Stomach (tissue), 19 donors: ENCODE measurements at places on chromosomes 16 and 17. TPM values are rescaled to one million over a fixed set of nuclear protein-coding genes. Genes with fewer than 3 reads are reported as not detected.

DNA sequence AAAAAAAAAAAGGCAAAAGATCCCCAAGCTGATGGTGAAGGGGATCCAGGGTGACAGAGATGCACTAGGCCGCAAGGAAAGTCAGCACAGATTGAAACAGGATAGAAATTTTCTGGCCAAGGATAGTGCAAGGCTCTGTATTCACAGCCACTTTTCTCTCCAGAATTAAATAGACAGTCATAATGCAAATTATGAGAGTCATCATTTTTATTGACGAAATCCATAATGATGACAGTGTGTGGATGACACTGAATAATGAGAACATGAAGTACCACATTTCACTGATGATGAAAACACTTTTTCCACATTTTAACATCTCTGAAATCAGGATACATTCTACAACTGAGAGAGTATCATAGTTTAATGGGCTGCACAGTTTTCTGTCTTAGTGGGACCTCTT is 72.5 kb downstream of the CDYL2 start:
- DNase-seq = no peak

DNA sequence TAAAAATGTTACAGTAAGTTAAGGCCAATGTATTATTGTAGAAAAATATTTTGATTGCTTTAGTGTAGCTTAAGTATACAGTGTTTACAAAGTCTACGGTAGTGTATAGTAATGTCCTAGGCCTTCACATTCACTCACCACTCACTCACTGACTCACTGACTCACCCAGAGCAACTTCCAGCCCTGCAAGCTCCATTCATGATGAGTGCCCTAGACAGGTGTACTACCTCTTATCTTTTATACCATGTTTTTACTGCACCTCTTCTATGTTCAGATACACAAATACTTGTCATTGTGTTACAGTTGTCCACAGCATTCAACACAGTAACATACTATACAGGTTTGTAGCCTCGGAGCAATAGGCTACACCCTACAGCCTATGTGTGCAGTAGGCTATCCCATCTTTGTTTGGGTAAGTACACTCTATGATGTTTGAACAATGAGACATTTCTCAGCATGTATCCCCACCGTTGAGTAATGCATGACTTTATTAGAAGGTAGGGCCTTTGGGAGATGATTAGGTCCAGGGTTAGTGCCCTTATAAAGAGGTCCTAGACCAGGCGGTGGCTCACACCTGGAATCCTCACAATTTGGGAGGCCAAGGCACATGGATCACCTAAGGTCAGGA is 117.8 kb downstream of the SLC39A11 start:
- no peak for DNase-seq

GRCh38 chr17:1478418-1478817 is 14.1 kb downstream of the MYO1C start:
- DNase-seq = no peak

DNA sequence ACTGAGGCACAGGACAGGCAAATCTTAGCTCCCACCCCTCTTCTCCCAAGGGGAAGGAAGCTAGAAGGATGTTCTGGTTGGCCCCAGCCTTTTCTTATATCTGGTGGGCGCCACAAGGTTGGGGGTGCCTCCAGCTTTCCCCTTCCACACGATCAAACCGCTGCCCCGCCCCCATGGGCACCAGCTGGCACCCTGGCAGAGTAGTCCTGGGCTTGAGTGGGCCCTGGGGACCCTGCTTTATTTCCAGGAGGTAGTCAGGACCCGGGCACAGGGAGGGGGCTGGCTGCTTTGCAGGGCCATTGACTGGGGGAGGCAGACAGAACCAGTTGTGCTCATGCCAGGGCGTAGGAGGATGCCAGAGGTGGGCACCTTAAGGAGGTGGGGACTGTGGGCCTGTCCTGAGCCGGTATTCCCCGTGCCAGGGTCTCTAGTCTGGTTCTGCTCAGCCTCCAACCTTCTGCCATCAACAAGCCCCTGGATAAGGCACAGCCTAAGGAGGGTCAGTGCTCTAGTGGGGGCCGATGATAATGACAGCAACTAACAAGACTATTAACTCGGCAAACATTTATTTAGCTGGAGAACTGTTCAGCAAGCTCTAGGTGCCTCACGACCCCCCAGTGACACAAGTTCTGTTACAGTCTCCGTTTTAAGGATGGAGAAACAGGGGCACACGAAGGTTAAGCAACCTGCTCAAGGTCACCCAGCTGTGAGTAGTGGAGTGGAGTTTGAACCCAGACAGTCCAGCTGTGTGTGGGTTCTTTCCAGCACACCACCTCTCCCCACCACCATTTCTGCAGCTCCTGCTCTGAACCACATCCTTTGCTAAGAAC is 7.6 kb upstream of the PPP1R1B start:
- no peak for DNase-seq

GRCh38 chr16:21566891-21567414 is 32.4 kb upstream of the METTL9 start:
- no peak for DNase-seq

DNA sequence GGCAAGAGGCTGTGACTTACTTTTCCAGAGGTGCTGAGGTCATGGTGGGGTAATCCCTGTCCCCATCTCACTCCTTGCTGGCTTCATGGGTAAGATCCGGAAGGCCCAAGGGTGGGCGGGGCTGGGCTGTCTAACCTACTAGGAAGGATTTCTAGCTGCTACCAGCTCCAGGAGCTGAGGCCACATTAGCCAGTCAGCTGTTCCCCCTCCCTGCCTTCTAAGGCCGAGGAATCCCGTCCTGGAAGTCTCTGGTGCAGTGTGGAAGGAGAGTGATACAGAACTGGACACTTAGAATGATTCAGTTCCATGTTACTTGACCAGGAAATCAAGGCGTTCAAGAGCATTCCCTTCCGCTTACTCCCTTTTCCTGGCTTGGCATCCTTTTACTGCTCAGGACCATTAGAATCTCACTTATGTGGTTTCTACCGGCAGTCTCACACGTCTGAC is 8.9 kb downstream of the GNGT2 start:
- no peak for DNase-seq

DNA sequence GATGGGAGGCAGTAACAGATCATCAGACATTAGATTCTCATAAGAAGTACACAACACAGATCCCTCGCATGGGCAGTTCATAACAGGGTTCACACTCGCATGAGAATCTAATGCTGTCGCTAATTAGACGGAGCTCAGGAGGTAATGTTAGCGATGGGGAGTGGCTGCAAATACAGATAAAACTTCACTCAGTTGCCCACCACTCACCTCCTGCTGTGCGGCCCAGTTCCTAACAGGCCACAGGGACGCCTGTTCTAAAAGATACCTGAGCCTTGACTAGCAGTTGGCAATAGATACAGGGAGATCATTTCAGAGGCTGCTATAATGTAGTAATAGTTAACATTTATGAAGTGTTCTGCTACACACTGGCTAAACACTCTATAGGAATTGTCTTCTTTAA is 4.9 kb downstream of the PTRH2 start:
- DNase-seq = no peak

- DNase-seq = no peak
These were observed 4.0 kb downstream of the ZFHX3 start for GRCh38 chr16:73043828-73044467.

- DNase-seq = peak; percentile 92
These were observed 22.7 kb downstream of the PEMT start for GRCh38 chr17:17568772-17569195.

- no peak for DNase-seq
These were observed 97.8 kb upstream of the MAF start for GRCh38 chr16:79698341-79698753.

DNA sequence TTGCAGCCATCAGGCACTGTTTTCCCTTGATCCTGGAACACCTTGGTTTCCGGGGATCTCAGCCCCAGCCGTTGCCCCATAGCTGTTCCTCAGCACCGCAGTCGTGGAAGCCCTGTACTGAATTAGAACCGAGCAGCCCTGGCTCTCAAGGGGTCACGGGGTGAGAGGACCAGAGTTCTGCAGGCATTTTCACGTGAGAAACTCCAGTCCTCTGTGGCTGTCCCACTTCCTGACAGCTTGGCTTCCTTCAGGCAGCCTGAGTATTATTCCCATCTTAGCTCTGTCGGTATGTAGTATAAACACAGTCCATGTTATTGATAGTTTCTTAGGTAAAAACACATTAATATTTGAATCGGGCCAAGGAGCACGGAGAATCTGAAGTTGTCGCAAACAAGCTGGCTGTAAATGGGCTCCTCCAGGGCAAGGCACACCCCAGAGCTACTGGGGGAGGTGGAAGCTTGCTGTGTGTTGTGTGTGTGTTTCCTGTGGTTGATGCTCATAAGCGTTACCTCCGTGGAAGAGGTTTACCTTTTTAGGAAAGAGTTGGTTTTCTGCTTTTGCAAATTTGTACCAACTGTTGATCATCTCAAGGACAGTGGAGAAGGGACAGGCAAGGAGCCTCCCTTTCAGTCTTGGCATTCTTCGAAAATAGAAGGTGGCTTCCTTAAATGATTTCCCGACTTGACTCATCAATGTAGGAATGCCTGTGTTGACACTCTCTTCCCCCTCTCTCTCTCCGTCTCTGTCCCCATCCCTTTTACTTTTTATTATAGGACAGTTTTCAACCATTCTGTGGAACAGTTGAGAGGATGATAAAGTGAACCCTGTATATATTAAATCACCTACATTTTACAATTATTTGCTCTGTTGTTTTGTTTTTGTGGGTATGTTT is 208.9 kb upstream of the CHMP6 start:
- no peak for DNase-seq

DNA sequence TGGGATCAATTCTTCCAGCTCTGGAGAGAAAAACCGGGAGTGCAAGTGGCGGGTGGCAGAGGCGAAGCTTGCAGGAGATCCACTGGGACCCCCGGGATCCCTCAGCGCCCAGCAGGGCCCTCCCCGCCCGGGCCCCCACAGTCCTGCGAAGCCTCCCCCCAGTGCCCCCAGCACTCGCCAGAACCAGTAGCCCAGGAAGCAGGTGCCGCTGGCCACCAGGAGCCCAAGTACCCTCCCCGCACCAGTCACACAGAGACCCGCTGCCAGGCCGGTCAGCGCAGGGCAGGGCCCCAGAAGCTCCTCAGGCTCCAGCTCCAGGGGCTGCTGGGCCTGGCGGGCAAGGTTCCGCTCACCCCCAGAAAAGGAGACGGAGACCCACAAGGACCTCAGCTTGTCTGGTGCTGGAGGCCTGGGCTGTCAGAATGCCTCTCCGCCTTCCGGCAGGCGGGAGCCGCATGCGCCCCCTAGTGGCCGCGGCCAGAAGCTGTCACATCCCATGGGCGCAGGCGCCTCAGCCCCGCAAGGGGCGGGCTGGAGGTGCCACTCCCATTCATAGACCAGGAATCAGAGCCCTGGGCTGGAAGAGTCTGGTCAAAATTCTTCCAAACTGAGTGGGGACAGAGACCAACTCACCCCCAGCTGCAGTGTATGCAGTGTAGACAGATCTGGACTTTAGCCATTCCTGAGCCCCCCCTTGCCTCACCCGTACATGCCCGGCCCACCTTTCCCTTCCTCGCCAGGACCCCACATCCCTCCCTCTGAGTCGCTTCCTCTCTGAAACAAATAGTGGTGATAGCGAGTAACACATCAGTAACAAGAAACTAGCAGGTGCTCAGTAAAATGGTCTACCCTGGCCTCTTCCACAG is 1002.3 kb downstream of the KCNJ18 start:
- no peak for DNase-seq

SEPTIN12 gene
- not detected for total RNA-seq

ZFPM1 gene
- 20.5 TPM for total RNA-seq

ACSM2A gene
- not detected for total RNA-seq

CCL7 gene
- not detected for total RNA-seq

SECTM1 gene
- 48.8 TPM for total RNA-seq

SEPTIN1 gene
- total RNA-seq = not detected

TPPP3 gene
- 16.7 TPM for total RNA-seq

PLLP gene
- 59.1 TPM for total RNA-seq
